Cortex of kidney (tissue), 1 donor: ENCODE measurements at places on chromosomes 6 and 20.

DNA sequence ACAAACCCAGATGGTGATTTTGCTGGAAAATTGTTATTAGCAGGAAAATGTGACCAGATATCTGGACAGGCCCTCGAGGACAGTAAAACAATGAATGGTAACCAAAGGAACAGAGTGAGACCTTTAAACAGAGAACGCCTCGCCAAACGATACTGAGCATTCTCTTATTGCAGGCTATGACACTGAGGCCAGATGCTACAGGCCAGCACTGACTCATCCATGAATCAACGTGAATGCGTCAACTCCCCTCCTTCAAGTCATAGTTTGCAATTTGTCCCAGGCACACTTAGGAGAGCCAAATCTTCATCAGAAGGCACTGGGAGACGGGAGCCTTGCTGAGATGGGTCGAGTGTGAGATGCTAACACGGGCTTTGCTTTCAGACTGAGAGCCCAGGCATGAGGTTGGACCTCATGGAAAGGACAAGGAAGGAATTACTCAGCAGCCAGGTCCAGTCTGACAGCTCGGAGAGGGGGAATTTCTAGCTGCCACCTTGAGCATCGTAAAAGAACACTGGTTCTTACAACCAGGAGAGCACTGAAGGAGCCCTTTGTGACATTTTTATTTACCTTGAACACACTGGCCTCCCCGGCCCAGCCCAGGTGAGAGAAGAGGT, 60.7 kb downstream of the BMP7 start:
- DNase-seq, result no peak

DNA sequence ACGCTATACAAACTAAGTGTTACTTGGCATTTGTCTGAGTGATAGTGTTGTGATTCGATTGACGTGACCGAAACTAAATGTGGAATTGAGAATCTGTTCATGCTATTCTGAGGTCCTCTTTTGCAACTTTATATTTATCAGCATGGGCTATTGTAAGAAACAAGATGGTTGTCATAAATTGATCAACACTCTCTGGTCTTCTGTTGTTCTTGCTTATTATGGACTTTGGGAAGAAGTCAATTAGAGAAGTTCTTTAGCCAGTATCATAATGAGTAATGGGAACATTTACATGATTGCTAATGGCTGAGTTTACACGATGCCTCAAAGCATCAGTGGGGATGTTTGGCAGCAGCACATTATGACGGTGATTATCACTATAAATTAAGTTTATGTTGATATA, 195.0 kb downstream of the CD83 start:
- DNase-seq, result no peak

DNA sequence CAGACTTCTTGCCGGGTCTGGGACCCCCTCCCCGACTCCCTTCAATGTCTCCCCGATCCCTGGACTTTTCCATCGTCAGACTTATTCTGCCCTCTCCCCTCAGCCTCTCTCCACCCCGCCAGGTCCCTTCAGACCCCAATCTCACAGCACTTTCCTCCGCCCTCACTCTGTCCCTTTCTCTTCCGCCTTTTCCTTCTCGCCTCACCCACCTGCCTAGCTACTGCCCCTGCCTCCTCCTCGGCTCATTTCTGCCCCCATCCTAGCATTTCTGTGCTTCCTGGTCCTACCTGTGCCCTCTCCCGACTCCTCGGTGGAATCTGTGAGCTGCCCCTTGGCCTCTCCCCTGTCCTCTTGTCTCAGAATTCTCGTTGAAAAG, 616 bp downstream of the CHMP4B start:
- no peak for DNase-seq

DNA sequence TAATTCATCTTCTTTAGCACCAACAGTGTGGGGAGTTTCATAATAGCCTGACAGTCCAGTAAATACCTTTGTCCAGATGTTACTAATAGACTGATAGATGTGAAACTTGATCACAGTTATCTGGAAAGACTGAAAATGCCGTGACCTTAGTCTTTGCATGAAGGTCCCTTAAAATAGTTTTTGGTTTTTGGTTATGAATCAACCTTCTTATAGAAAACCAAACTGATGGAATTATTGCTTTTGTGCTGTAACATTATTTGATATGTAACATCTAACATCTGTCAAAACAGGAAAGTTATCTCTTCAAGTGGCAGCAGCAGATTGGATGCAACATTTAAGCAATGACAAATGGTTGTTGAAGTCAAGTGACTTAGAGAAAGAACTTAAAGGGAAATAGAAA, 190.4 kb downstream of the DOK5 start:
- no peak for DNase-seq

DNA sequence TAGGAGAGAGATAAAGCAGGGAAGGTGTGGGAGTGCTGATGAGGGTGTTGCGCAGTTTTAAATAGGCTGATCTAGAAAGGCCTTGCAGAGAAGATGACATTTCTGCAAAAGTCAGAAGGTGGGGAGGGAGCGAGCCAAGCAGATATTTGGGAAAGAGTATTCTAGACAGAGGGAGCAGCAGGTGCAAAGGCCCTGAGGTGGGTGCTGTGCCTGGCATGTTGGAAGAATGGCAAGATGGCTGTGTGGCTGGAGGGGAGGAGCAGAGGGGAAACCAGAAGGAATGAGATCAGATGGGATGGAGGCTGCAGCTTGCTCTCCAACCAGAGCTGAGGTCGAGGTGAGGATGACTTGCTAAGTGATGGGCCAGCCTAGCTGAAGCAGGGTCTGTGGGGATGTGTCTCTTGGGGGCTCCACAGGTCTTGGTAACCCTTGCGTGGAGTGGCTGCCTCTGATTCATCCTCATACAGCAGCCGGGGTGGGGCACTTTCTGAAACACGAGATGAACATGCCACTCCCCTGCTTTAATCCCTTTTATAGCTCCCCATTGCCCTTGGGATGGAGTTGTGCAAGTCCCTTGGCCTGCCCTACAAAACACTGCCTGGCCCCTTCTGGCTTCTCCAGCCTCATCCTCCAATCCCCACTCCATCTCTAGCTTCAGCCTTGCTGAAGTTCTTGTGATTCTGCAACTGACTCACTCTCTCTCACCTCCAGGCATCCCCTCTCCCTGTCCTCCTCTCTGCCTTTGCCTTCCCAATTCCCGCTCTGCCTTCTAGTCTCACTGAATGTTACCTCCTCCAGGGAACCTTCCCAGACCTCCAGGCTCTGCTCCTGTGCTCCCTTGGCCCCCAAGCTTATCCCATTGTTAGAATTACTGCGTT, 94.1 kb downstream of the CDH22 start:
- no peak for DNase-seq

GRCh38 chr6:128964233-128964755, 81.4 kb downstream of the LAMA2 start:
- DNase-seq, result no peak

DNA sequence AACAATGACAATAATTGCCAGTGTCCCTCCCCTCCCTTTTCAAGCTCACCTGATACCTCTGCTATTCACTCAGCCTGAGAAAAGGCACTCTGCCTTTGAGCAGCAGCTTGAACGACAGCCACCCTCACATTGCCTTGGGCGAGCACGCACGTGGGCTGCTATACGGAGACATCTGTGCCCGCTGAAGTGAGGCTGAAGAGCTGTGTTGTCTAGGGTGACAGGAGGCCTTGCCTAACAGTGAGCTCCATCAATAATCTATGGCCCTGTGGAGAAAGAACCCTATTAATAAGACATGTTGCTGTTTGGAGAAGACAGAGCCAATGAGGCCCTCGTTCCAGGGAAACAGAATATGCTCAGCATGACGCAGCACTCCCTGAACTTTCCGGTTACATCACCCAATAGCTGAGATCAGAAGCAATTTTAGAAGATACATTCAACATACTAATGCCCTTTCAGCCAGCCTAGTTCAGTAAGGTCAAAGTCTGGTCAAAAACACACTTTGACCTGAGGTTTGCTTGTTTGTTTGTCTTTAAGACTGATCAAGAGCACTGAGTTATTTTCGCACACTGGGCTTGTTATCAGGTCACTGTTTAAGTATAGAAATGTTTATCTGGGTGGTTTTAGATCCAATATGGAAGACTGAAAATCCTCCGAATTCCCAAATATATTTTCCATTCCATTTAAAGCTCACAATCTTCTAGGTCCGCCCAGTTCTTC, 30.6 kb downstream of the RBM24 start:
- no peak for DNase-seq

DNA sequence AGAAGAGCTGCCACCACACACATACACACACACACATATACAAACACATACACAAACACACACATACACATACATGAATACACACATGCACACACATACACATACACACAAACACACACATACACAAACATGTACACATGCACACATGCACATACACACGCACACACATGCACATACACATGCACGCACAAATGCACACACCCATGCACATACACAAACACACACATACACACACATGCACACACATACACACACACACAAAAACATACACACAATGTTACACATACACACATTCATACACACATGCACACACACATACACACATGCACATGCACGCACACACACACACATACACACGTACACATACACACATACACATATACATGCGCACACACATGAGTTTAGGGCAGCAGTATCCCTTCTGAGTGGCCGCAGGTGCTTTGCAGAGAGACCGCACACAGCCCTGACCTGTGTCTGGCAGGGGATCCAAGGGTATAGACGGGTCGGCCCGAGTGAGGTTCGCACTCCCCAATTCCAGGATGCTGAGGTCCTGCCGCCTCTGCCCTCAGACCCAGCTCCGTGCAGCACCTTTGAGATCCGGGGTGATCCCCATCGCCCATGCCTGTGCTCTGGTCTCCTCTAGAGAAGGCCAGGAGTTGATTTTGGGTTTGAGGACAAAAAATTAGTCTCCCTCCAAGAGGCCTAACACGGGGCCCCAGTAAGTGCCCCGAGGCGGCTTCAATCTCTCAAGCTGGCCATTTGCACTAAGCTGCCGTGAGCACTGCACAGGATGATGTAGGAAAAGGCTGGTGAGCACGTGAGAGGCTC, 56.8 kb downstream of the TMEM242 start:
- no peak for DNase-seq

- no peak for DNase-seq
Observed at GRCh38 chr20:20364593-20365479, 3.1 kb upstream of the INSM1 start.

DNA sequence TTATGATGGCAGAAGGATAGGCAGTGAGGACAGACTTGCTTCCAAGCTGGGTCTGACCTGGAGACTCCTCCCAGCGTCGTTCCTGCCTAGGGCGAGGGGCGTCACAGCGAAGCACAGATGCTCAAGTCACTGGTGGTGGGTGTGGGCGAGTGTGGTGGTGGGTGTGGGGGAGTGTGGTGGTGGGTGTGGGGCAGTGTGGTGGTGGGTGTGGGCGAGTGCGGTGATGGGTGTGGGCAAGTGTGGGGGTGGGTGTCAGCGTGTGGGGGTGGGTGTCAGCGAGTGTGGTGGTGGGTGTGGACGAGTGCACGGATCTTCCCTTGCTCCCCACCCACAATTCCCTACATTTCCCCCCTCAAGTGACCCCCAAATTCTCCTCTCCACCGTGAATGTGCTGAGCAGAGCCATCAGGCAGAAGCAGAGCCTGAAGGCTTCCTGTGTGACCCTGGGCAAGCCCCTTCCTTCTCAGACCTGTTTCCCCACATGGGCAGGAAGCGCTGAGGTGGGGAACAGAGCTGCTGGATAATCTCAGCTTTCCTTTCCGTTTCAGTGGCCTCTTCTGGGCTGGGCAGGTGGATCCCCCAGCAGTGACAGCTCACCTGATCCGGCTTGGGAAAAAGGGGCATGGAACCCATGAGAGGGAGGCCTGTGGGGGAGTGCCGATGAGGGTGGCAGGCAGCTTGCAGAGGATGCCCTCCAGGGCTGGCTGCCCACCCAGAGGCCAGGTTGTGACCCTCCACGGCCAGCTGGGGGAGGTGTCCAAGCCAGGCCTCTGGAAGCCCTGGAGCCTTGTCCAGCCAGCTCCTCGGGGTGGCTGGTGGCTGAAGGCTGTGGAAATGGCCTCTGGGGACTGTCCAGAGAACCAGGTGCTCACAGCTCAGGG, 42.9 kb downstream of the RSPO4 start:
- DNase-seq, result no peak

DNA sequence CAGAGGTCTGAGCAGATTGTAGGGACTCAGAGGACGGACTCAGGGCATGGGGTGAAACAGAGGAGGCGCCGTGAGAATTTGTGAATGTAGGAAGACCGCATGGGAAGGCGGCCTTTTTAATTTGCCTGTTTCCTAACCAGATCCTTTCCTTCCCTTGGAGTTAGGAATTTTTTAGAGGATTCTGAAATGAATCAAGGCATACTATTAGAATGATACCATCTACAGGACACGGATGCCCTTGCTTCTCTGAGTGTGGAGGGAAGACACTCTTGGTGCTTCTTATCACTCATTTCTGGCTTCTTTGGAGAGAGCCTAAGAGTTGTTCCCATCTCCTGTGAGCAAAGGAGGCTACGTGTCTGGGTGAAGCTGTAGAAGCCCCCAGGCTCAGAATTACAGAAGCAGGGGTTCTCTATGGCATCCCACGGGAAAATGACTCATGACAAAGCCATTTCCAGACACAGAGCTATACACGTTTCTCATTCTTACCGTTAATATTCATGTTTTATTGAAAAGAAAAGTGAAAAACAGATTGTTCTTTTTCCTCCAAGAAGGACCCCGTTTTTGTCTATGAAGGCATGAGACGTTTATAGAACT, 148.5 kb downstream of the EDN3 start:
- no peak for DNase-seq

GRCh38 chr6:12032783-12033573, 20.9 kb downstream of the HIVEP1 start:
- no peak for DNase-seq

- DNase-seq, result no peak
Observed at GRCh38 chr6:114471450-114471849, 128.6 kb upstream of the HS3ST5 start.

GRCh38 chr6:26594131-26594498, 2.6 kb upstream of the ABT1 start:
- DNase-seq, result no peak

- DNase-seq, result no peak
Observed at GRCh38 chr6:46271107-46271506, 100.3 kb upstream of the ENPP5 start.

DNA sequence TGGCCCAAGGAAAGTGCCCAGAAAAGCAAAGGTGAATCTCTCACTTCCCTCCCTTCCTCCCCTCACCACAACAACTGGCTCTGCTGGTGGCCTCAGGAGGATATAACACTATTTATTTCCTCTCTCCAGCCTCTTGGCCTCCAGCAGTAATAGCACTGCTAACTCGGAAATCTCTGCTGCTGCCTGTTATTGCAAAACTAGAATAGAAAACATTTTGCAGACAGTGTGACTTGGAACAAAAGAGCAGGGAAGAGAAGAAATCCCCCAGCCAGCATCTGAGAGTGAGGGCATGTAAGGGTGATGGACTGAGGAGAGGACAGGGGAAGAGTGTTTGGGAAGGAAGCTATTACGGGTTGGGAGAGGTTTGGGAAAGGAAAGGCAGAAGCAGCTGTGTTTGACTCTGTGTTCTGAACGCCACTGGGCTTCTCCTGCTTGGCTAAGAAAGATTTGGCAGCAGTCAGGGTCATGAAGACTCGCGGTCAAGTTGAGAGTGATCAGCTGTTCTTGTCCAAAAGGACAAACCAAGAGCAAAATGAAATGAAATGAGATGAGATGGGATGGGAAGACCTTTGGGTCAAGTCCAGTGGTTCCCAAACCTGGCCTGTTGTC, 81.0 kb upstream of the SNX9 start:
- no peak for DNase-seq

GRCh38 chr20:888057-888456, 28.1 kb downstream of the ANGPT4 start:
- no peak for DNase-seq
